ENCODE measurements at places on chromosomes 3 and 15.
A peak's percentile ranks its signal among the peaks of the same experiment; 100 is the strongest.

- no peak for DNase-seq
Measured at GRCh38 chr15:49182128-49182527, 12.1 kb downstream of the GALK2 start.

DNA sequence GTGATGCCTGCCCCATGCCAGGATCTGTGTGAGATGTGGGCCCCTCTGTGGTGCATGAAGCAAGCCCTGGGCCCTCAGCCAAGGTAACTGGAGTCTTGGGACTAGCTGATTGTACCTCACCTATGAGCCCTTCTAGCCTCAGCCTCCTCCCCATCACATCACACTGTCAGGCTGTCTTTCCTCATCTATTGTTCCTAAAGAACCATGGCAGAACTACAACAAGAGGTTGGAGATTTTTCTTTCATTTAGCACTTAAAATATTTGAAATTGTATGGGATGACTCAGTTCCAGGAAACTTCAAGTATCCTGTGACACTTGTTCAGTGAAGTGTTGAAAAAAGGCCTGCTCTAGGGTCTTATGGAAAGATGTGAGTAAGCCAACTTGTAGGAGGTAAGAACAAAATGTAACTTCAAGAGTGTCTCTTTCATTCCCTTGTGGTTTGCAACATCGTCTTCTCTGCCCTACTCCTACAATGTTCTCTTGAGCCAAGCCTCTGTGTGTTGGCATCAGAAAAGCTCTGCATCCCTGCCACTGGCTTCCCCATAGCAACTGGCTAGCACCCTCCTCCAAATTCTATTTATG is 58.7 kb upstream of the TIPARP start:
- peak; percentile 74 for DNase-seq

DNA sequence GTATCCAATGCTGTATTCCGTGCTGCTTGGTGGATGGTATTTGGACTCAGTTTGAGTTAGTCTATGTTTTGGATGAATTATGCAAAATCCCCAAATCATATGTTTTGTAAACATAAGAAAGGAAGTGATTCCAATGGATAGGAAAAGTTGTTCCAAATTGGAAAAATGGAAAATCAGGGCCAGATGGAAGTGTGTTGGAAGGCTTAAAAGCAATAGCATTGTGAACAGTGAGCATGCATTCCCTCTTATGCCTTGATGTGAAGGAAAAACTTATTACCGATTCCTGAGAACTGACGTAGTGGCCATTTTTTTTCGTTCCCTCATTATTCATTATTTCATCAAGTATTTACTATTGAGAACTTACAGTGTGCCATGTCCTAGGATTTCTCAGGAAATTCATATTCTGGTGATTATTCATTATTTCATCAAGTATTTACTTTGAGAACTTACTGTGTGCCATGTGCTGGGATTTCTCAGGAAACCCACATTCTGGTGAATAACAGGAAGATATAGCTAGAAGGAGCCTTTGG is 144.1 kb upstream of the TPRG1 start:
- DNase-seq: no peak

DNA sequence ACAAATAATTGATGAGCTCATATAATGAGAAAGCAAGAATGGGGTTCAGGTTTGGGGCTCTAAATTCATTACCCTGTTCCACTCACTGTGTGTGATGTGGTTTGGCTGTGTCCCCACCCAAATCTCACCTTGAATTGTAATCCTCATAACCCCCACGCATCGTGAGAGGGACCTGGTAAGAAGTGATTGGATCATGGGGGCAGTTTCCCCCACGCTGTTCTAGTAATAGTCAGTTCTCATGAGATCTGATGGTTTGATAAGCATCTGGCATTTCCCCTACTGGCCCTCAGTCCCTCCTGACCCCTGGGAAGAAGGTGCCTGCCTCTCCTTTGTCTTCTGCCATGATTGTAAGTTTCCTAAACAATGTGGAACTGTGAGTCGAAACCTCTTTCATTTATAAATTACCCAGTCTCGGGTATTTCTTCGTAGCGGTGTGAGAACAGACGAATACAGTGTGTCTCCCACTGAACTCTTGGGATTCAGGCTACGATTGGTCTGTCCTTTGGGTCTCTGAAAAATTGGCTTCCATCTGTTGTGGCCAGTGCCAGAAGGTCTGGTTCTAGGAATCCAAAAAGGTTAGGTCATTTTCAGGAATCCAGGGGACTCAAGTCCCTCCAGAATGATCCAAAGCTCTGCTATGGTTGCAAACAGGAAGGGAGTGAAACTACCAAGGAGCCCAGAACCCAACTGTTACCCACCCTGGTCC is 87.7 kb downstream of the XXYLT1 start:
- DNase-seq: no peak

- no peak for DNase-seq
Measured at GRCh38 chr15:62307551-62307950, 142.5 kb upstream of the C2CD4B start.

GRCh38 chr3:4531478-4532025 is 38.4 kb downstream of the ITPR1 start:
- DNase-seq: no peak

GRCh38 chr3:126157083-126157768 is 23.2 kb downstream of the ALDH1L1 start:
- no peak for DNase-seq

- DNase-seq: no peak
Measured at GRCh38 chr15:42939841-42940240, 19.3 kb upstream of the TTBK2 start.

DNA sequence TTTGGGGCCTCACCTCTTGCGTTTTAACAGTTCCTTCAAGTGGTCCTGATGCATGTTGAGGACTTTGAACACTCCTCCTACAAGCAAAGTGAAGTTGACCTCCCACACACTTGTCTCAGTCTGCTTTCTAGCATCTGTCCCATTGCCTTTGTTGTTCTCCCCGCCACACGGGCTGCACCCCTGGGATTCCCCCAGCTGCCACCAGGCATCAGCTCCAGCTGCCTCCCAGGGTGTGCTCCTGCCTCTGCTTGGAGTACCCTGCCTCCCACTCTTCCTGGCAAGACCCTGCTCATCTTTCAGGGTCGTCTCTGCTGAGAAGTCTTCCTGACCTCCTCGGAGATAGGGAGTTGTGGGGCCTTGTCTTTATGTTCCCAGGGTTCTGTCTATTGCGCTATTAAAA is 52.2 kb downstream of the IGF1R start:
- DNase-seq: no peak

GRCh38 chr3:105722943-105723556 is 145.8 kb downstream of the CBLB start:
- no peak for DNase-seq

DNA sequence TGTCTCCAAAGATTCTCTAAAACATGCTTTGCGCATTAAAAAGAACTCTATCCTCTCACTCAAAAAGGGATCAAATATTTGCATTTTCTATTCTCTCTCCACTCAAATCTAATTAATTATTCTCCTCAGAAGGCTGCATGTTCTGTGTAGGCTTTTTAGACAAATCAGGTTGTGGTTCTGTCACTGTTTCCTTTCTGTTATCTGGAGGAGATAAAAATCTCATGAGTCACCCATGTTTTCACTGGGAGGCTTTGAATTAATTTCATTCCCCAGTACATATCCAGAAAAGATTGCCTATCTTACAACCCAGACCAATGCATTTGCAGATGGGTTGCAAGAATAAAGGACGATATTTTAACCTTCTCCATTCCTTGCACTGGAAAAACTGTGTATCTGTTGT is 446.5 kb downstream of the GRM7 start:
- no peak for DNase-seq

GRCh38 chr3:195263925-195264600 is 6.9 kb downstream of the XXYLT1 start:
- DNase-seq: no peak

DNA sequence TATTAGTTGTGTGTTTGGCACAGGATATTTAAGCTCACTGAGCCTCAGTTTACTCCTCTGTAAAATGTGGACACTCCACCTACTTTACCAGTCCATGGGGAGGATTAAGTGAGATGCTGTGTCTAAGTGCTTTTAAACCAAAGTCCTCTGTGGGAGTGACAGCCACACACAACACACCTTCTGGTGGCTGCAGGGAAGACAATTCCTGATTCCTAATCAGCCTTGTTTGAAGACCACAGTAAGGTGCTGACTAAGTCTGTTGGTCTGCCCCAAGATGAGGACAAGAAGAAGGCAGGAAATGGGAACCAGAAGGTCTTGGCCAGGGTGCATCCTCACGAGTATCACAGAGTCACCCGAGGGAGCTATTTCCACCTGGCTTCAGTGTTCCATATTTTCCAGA is 52.3 kb downstream of the EPHB1 start:
- DNase-seq: no peak

DNA sequence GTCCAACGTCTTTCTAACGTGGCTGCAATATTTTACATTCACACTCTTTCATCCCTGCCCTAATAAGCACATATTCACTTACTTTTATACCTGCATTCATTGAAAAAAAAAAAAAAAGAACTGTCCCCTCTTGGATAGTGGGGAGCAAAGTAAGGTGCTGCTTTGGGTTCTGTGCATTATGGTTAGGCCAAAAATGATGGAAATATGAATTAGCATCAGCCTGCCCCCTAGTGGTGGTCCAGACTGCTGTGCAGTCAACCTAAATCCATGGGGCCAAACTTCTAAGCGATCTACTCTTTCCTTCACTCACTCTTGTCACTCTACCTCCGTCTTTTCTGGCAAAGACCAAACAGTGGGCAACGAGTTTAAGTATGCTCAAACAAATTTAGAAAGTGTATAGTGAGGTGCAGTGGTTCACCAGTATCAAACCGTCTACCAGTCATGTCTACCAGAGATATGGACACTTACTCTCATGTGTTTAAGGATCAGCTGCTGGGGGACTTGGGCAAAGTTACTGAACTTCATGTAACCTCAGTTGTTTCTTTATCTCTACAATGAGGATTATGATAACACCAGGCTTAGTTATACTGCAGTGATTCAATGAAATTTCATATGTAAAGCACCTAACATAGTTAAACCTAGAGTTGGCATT is 61.5 kb upstream of the GRM7 start:
- no peak for DNase-seq

GRCh38 chr15:68295014-68295805 is 17.7 kb downstream of the FEM1B start:
- no peak for DNase-seq

DNA sequence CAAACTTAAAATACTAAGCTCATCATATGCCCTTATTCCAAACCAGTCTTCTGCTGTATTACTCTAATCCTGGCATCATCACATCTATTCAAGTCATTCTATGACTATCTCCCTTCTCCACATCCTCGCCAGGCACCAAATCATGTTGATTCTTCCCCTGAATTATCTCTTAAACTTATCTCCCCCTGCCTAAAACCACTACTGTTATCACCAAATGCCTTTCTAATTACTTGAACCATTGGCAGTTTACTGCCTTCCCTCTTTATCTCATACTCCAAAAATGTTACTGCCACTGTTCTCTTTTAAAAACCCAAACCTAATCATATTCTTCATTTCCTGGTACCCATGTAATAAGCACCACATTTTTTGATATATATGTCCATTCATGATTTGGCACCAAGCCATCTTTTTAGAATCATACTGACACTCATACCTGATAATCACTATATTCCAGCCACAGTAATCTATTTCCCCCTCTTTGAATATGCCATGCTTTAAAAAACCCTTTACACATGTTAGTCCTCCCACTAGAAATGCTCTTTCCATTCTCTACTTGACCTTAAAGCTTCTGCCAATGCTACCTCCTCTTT is 126.8 kb downstream of the PEAK1 start:
- no peak for DNase-seq

DNA sequence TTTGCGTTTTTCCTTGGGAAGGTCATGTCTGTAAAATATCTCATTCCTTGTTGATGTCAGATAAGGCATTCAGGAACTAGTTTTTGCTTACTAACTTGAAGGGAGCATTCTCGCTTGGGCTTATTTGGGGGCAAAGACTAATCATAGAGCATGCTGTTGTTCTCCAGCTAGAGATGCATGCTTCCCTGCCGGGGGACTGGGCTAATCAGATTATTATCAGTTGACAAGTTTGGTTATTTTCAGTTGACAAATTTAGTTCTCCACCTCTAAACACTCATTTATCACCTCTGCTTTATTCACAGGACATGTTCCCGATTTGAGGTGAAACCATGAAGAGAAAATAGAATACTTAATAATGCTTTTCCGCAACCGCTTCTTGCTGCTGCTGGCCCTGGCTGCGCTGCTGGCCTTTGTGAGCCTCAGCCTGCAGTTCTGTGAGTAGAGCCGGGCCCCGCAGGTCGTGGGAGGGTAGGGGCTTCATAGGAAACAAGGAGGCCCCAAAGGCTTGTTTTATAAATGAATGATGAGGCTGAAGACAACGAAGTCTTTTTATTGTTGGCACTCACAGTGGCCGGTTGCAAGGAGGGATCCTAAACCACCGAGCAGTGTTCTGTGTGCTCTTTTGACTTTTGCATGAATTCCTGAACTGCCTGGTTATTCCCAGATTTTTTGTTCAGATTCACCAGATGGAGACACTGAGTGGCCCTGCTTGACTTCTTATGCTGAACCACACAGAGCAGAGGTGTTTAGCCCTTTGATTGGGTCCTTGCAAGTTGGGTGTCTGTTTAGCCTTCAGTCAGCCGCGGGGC is 28.4 kb downstream of the PXYLP1 start:
- DNase-seq: peak; percentile 44

DNA sequence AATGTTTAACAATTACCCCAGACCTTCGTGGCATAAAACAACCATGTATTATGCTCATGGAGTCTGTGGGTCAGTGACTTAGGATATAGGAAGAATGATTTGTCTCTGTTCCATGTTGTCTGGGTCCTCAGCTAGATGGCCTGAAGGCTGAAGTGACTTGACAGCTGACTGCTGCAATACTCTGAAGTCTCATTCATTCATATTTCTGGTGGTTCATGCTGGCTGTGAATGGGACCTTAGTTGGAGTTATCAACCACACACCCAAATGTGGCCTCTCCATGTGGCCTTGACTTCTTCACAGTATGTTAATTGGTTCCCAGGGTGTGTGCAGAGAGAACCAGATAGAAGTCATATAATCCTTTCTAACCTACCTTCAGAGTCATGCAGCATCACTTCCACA is 145.1 kb upstream of the BFSP2 start:
- DNase-seq: no peak

- DNase-seq: no peak
Measured at GRCh38 chr15:63843901-63844317, 10.2 kb upstream of the HERC1 start.

GRCh38 chr3:151121016-151121415 is 35.6 kb downstream of the MED12L start:
- no peak for DNase-seq

DNA sequence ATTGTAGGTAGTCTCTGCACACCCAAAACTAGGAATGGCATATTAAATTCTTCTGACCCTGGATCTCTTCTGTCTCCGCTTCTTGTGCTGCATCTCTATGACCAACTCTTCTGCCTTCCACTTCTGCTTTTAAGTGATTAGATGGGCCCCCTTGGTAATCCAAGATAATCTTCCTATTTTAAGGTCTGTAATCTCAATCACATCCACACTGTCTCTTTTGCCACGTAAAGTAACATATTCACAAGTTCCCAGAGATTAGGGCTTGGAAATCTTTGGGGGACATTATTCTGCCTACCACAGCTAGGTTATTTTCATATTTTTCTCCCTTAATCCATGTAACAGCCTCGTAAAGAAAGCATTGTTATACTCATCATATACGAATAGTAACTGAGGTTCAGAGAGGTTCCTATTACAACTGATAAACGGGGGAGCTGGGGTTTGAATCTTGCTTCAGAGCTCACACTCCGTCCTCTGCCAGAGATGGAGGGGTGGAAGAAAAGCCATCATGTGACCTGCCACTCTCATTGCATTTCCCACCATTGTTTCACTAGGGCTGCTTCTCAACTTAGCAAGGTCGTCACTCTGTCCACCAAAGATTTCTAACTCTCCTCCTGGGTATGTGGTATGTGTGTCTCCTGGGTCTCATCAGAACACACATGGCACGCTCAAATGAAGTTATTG is 6.6 kb upstream of the CD47 start:
- DNase-seq: no peak

- DNase-seq: no peak
Measured at GRCh38 chr15:57792724-57793449, 86.4 kb downstream of the POLR2M start.
